ENCODE measurements at places on chromosomes 5 and 9. TPM values are rescaled to one million over a fixed set of nuclear protein-coding genes. Genes with fewer than 3 reads are reported as not detected.

The NTRK2 gene
- 0.26 TPM for total RNA-seq

The PAEP gene
- total RNA-seq: not detected

The PPP1R26 gene
- total RNA-seq: 5.7 TPM

The CXXC5 gene
- 75.4 TPM for total RNA-seq

The EDIL3 gene
- 44.8 TPM for total RNA-seq

The SCGB3A1 gene
- not detected for total RNA-seq

The ANP32B gene
- 10.2 TPM for total RNA-seq

The C5 gene
- 3.9 TPM for total RNA-seq

The ZNF483 gene
- total RNA-seq: 1.9 TPM

The KLF4 gene
- total RNA-seq: 24.7 TPM

The DRD1 gene
- not detected for total RNA-seq

The MPDZ gene
- 39.6 TPM for total RNA-seq

The PCA3 gene
- total RNA-seq: 0.26 TPM

The PKD2L2 gene
- total RNA-seq: not detected

All from bronchial smooth muscle cell (primary cell).